ENCODE measurements at places on chromosomes 3 and 15.

- DNase-seq, result no peak
- H3K27ac ChIP-seq, result no peak overlapping the region
- peaks cover 2% of the 10 kb centered on the region for H3K36me3 ChIP-seq
Measured at GRCh38 chr15:34336991-34337556, 507 bp downstream of the SLC12A6 start.

- no peaks in the 10 kb centered on the region for H3K36me3 ChIP-seq
- peaks cover 1% of the 10 kb centered on the region for H3K4me1 ChIP-seq
- H3K4me3 ChIP-seq, result no peak overlapping the region
- no peaks in the 10 kb centered on the region for H3K27me3 ChIP-seq
- DNase-seq, result no peak
Measured at GRCh38 chr3:55296791-55297190, 190.3 kb downstream of the WNT5A start.

DNA sequence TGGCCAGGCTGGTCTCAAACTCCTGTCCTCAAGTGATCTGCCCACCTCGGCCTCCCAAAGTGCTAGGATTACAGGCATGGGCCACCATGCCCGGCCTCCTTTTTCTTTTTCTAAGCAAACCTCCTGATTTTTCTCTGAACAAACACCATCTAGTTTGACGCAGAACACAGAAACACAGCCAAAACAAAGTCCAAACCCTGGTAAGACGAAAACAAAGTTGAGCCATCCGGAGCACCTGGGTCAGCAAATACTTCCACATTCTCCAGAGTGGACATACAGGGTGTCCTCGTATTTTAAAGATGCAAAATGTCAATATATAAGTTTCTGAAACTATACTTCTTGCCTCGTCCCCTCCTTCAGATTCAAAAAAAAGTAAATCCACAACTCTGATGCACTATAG, 635.1 kb upstream of the ADAMTS9 start:
- H3K36me3 ChIP-seq, result no peaks in the 10 kb centered on the region
- no peaks in the 10 kb centered on the region for H3K4me1 ChIP-seq
- no peak for DNase-seq

DNA sequence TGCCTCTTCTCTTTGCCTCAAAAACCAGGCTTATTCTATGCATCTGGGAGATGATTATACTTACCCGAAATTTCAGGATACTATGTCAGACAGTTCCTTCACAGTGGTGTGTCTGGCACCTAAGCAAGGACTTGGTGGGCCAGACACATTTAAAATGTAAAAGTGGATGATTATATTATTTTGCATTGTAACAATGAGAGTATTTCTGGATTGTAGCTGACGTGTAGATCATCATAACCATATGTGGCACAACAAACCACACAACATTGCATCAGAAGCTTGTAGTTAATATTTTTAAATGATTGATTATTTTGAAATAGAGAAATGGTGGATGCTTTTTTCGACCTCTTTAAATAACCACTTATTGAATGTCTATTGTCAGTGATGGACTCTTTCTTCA, 109.0 kb downstream of the TIGIT start:
- no peak overlapping the region for H3K27ac ChIP-seq
- H3K36me3 ChIP-seq, result no peaks in the 10 kb centered on the region
- no peaks in the 10 kb centered on the region for H3K4me1 ChIP-seq
- H3K27me3 ChIP-seq, result no peaks in the 10 kb centered on the region
- H3K4me3 ChIP-seq, result no peak overlapping the region

DNA sequence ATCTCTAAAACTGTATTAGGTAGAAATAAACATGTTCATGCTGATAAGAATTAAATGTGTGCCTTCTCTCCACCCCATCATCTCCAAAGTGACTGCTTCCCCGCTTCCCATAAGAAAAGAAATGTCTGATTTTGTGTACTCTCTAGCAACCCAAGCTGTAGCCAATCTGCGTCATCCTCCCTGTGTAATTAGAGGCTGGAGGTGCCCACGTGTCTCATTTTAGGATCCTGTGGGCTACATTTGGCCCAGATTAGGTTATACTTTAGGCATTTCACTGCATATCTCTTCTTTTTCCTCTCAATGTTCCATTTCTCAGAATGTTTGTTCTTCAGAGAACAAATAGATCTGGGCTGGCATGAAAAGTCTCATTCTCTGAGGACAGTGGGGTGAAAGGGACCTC, 19.3 kb upstream of the ZNF148 start:
- H3K27me3 ChIP-seq, result no peaks in the 10 kb centered on the region
- H3K4me1 ChIP-seq, result no peaks in the 10 kb centered on the region
- H3K27ac ChIP-seq, result no peak overlapping the region

Data from H1 (cell line).